ENCODE measurements at places on chromosomes 1 and 21. TPM values are rescaled to one million over a fixed set of nuclear protein-coding genes. Genes with fewer than 3 reads are reported as not detected.

Gene MRPL55
- total RNA-seq, result 35.9 TPM

Gene ITLN1
- total RNA-seq, result not detected

Gene GBP5
- total RNA-seq, result 1.6 TPM

Gene FCRL6
- total RNA-seq, result 1.1 TPM

Gene CAPN2
- total RNA-seq, result 129 TPM

DNA sequence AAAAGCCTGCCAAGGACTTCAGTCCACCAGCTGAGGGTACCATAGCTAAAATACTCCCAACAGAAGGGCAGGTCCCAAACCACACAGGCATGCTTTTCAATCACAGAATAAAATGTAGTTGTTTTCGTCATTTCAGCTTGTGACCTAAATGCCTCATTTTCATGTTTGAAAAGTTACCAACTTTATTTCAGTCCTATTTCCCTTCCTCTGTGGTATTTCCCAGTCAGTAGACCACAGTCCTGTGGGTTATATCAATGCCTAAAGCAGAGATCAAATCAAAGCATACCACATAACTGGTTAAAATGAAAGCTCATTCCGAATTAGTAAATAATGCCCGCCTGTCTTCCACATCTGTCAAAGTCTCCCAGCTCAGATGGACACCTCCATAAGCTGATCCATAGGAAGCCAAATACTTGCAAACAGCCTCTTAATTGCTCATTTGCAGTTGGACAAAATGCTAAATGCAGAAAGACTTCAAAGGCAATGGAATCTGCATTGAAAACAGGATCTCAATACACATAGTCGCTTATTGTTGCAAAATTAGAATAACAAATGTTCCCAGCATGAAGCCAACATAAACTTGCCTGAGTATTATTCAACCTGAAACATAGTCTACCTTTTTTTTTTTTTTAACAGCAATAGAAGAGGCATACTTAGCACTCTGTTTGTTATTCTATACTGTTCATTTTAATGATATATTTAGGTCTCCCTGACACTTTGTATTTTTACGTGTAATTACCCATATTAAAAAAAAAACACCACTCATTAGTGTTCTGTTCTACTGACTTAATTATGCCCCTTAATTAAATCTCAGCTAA, 53.9 kb downstream of the NR5A2 start:
- DNase-seq, result no peak

DNA sequence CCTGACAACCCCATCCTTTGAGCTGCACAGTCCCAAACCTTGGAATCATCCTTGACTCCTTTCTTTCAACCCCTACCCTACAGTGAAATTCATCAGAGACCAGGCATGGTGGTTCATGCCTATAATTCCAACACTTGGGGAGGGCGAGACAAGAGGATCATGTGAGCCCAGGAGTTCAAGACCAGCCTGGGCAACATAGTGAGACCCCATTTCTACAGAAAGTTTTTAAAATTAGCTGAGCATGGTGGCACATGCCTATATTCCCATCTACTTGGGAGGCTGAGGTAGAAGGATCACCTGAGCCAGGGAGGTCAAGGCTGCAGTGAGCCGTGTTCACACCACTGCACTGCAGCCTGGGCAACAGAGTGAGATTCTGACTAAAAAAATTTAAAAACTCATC, 34.5 kb downstream of the RERE start:
- DNase-seq, result no peak

GRCh38 chr1:47002211-47002610, 21.3 kb upstream of the CYP4X1 start:
- no peak for DNase-seq

- no peak for DNase-seq
Measured at GRCh38 chr1:229224308-229224707, 46.6 kb upstream of the RAB4A start.

DNA sequence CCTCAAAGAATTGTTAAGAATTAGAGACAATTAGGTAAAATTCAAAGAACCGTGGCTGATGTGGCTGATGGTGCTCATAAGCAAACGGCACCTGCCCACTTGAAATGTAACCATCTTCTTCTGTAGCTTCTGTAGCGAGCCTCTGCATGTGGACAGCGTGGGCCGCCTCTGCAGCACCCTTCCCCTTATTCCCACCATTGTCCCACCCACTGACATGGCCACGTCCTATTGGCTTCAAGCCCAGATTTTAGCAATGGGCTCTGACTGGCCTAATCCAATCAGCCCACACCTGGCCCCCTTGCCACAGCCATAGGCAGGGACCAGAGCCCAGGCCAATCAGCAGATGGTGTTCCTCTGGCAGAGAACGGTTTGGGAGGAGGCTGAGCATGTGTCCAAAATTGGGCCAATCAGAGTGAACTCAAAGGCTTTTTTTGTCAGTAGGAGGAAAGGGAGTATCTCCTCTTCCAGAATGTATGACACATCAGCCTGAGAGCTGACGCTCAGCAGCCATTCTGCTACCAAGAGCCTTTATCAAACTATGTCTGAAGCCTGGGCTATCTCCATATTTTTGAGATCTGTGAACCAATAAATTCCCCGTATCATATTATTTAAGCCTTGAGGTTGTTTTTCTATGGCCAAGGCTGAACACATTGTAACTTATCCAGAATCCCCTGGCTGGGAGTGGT, 518.5 kb downstream of the SMYD3 start:
- no peak for DNase-seq

- DNase-seq, result no peak
Measured at GRCh38 chr1:44842486-44842861, 579 bp downstream of the PTCH2 start.

DNA sequence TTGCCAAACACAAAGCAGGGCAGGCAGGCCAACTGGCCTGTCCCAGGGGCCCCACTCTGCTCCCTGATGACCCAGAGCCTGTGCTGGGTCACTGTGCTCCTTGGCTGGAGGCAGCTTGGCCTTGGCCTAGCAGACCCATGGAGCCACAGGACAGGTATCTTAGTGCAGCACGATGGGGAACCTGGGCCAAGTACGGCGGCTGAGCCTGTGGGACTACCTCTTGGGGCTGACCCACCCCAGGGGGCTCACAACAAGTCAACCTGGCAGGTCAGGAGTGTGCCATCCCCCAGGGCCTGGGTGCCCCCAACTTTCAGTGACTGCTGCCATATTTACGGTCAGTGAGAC, 10.1 kb upstream of the FGR start:
- no peak for DNase-seq

DNA sequence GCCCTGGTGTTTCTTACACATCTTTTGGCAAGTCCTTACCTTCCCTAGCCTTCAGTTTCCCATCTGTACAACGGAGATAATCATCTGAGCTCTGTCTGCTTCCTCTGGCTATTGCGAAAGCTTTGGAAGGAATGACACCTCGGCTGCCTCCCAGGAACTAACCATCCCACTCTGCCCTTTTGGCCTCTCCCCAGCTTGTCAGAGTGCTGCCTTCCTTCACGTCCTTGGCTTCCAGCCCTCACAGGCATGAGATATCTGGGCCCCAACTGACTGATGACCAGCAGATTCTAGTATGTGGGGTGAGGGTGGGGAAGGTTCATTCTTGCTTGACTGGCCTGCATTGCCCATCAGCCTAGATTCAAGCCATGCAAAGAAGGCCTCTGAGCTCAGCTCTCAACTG, 253.1 kb upstream of the FGGY start:
- DNase-seq, result peak; percentile 93

- DNase-seq, result no peak
Measured at GRCh38 chr1:203778146-203778545, 13.2 kb downstream of the LAX1 start.

GRCh38 chr21:38804030-38804788, 1.5 kb upstream of the ETS2 start:
- no peak for DNase-seq

GRCh38 chr1:109983380-109984189, 980 bp upstream of the AHCYL1 start:
- DNase-seq, result no peak

- DNase-seq, result no peak
Measured at GRCh38 chr1:119372503-119373086, 4.0 kb downstream of the HAO2 start.
